ENCODE measurements at places on chromosomes 13 and 19. TPM values are rescaled to one million over a fixed set of nuclear protein-coding genes. Genes with fewer than 3 reads are reported as not detected.

RCBTB1 gene
- total RNA-seq: 8.9 TPM

OR7A5 gene
- total RNA-seq: not detected

GRCh38 chr13:60572855-60573254, 175.8 kb downstream of the TDRD3 start:
- H3K4me1 ChIP-seq: no peaks in the 10 kb centered on the region
- no peak overlapping the region for H3K27ac ChIP-seq
- no peak overlapping the region for H3K4me3 ChIP-seq
- no peak for DNase-seq
- no peaks in the 10 kb centered on the region for H3K27me3 ChIP-seq

LAIR2 gene
- total RNA-seq: not detected

KCNC3 gene
- 2.0 TPM for total RNA-seq

DNA sequence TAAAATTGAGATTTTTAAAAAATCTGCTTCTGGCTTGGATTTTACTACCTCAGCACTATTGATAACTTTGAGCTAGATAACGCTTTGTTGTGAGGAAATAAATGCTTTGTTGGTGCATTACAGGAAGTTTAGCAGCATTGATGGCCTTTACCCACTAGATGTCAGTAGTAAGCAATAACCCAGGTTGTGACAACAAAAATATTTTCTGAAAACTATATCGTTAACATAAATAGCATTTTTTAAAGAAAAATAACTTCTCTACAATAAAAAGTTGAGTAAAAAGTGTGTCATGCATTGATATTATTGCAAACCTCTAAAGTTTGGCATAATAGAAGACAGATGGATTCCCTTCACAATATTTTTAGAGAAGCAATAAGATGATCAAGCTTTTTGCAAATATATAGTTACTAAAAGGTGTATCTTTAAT, 1246.5 kb downstream of the UQCRFS1 start:
- no peaks in the 10 kb centered on the region for H3K27me3 ChIP-seq
- no peak overlapping the region for H3K4me3 ChIP-seq
- H3K27ac ChIP-seq: no peak overlapping the region
- no peaks in the 10 kb centered on the region for H3K36me3 ChIP-seq

DNA sequence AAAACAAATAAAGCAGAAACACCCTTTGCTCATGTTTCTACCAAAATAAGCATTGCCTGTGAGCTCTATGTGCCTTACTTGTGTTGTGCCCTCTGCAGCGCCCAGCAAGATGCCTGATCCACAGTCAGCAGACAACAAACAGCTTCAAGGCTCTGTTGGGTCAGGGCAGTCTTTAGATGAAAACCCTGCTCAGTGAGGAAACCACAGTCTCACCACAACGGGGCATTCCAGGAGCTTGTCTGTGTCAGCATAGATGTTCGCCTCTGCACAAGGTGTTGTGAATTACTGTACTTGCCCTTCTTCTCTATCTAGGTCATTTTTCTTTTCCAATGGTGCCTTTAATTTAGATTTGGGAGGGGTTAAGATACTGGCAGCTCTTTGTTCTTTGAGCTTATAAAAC, 251.9 kb downstream of the COL4A1 start:
- DNase-seq: no peak
- H3K27ac ChIP-seq: no peak overlapping the region
- H3K4me1 ChIP-seq: no peaks in the 10 kb centered on the region
- no peaks in the 10 kb centered on the region for H3K36me3 ChIP-seq
- no peak overlapping the region for H3K4me3 ChIP-seq

KCNJ14 gene
- total RNA-seq: 0.31 TPM

DNA sequence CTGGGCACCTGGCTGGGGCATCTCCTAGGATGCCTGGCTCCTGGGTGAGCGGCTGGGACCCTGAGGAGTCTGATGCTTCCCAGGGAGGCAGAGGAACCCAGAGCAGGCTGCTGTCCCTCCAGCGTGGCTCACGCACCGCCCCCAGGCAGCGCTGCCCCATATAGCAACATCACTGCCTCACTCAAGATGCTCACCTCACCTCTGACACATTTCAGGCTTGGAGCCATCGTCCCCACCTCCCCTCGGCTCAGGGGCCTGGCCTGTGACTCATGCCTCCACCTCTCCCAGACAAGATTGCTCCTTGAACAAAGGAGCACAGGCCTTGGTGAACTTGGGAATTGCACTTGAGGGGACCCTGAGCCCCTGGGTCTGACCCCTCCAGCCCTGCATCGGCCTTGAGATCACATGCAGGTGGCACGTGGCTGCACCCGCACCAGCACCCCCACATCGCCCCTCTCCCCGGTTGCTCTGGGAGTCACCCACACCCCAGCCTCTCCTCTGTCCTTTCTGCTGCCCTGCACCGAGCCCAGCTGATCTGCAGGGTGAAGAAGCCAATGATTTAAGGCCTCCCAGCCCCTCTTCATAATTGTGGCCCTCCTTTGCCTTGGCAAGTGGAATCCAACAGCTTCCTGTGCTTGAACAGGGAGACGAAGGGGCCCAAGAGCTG, 11.2 kb downstream of the CEBPA start:
- no peaks in the 10 kb centered on the region for H3K4me1 ChIP-seq
- no peaks in the 10 kb centered on the region for H3K27me3 ChIP-seq
- H3K36me3 ChIP-seq: no peaks in the 10 kb centered on the region
- no peak for DNase-seq
- H3K27ac ChIP-seq: no peak overlapping the region

GRCh38 chr13:92951273-92951890, 275.2 kb upstream of the GPC6 start:
- H3K27ac ChIP-seq: no peak overlapping the region
- H3K4me1 ChIP-seq: no peaks in the 10 kb centered on the region
- H3K36me3 ChIP-seq: no peaks in the 10 kb centered on the region
- no peak overlapping the region for H3K4me3 ChIP-seq
- no peaks in the 10 kb centered on the region for H3K27me3 ChIP-seq

GRCh38 chr13:37412241-37412921, 186.2 kb downstream of the POSTN start:
- no peaks in the 10 kb centered on the region for H3K27me3 ChIP-seq
- no peak overlapping the region for H3K27ac ChIP-seq
- DNase-seq: no peak
- no peaks in the 10 kb centered on the region for H3K4me1 ChIP-seq
- no peaks in the 10 kb centered on the region for H3K36me3 ChIP-seq

- H3K4me1 ChIP-seq: no peaks in the 10 kb centered on the region
- DNase-seq: no peak
- H3K27me3 ChIP-seq: no peaks in the 10 kb centered on the region
- no peak overlapping the region for H3K4me3 ChIP-seq
Measured at GRCh38 chr13:43061496-43062280, 38.3 kb downstream of the DNAJC15 start.

- peak within 1 kb of the TSS; percentile 80 for H3K27ac ChIP-seq
- no peak for DNase-seq
- peak within 1 kb of the TSS; percentile 83 for H3K4me3 ChIP-seq
- H3K27me3 ChIP-seq: no peaks in the 10 kb centered on the region
- no peaks in the 10 kb centered on the region for H3K36me3 ChIP-seq
Measured at GRCh38 chr19:41882568-41883462, at the start of gene ARHGEF1. TSS of gene ARHGEF1 (plus strand) at chr19:41883184. CDS start at chr19:41888083, 4,899 bp downstream.

OVOL3 gene
- not detected for total RNA-seq

GRCh38 chr13:23695711-23696464, 125.7 kb downstream of the TNFRSF19 start:
- no peak overlapping the region for H3K27ac ChIP-seq
- no peaks in the 10 kb centered on the region for H3K27me3 ChIP-seq
- H3K36me3 ChIP-seq: no peaks in the 10 kb centered on the region
- H3K4me3 ChIP-seq: no peak overlapping the region
- DNase-seq: no peak

Measured in right atrium auricular region (tissue), 2 donors.